ENCODE measurements at places on chromosomes 2 and 18.

- peak; percentile 100 for ATAC-seq
These were observed 97.6 kb downstream of the NDUFA10 start for GRCh38 chr2:239927424-239927981.

GRCh38 chr2:85791704-85792565, 38.1 kb downstream of the ATOH8 start:
- no peak for ATAC-seq

GRCh38 chr18:68713131-68713530, 1.8 kb downstream of the TMX3 start:
- ATAC-seq, result no peak

DNA sequence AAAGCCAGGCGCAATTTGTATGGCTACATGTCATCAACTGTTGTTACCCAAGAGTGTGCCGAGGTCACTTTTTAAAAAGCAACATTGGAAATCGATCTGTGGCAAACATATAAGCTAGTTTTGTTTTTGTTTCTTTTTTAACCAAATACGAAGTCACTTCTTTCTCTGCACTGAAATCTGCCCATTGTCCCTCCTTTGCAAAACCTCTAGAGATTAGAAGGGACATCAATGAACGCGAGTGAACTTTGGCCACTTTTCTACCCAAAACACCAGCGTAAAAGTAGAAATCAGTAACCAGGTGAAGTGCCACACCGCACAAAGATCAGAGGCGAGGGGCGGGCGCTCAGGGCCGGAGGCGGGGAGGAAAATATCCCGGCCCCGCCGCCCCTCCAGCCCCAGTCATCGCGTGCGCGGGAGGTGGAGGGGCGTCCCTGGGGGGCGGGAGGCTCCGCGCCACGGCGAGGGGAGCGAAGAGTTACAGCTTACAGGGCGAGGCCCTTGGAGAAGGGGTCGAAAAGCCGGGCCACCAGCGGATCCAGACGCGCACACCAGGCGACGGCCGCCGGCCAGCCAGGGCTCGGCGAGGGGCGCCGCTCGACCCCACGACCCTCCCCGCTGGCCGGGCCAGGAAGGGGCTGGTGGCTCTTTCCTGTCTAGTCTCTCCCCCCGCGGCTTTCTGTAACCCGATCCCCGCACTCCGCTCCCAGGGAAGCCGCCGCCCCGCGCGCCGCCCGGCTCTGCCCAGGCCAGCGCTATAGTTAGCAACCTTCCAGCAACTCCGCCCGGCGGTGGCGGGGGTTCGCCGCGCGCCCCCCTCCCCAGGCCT, 993 bp downstream of the RBMS1 start:
- peak; percentile 31 for ATAC-seq

GRCh38 chr2:85783796-85784195, 30.0 kb downstream of the ATOH8 start:
- ATAC-seq, result no peak

- ATAC-seq, result peak; percentile 25
These were observed 101.9 kb downstream of the NFATC1 start for GRCh38 chr18:79497638-79498081.

- no peak for ATAC-seq
These were observed 117.7 kb downstream of the ZNF516 start for GRCh38 chr18:76377359-76377756.
